ENCODE measurements at places on chromosomes 6 and 20.

GRCh38 chr6:34358389-34358905 is 34.0 kb downstream of the NUDT3 start:
- DNase-seq, result peak; percentile 59

DNA sequence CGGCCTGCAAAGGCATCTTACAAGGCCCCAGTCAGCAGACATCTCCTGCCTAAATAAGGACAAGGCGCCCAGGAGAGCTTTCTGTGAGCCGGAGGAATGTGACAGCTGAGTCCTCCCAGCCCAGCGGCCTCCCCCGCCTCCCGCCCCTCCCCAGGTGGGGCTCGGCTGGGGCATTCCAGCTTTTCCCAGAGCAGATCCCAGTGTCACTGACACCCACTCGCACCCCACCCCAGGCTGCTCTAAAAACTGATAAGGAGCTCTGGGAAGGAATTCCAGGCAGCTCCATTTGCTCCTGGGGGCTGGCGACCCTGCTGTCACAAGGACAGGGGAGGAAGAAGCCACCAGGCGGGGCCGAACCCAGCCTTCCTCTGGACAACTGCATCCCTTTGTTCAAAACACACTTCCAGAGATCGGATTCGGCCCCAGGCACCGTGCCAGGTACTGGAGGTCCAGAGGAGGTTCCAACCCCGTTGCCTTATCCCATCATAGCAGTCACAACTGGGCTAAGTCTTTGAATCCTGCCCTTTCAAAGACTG is 49.7 kb downstream of the JPH2 start:
- DNase-seq, result no peak

DNA sequence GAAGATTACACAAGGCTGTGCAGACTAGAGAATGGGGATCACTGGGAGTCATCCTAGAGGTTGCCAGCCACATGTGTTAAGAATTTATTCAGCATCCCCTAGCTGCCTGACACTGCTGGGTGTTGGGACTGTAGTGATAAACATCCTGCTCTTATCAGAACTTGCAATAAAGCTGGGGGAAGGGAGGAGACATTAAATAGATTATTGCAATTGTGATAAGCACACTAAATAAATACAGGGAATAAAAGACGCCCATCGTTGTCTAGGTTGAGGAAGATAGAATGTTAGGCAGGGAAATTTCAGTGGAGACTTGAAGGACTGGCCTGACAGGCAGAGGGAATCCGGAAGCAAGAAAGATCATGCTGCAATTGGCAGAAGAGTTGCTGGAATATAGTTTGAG is 33.2 kb upstream of the TRAM2 start:
- DNase-seq, result no peak

DNA sequence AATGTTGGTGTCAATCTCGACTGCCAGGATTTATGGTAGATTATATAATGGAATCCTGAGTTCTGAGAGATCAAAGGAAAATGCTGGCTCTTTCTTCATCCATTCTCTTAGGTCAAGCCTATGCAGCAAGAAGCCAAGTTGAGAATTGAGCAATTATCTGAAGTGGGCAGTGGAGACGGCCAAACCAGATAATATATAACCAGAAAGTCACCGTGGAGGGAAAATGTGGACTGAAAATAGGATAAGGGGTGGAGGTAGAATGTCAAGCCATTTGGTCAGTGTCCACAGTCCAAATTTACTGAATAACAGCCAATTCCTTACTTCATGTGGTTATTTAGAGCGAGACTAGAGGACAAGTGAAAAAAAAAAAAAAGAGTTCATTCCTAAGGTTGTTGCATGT is 107.8 kb upstream of the ESR1 start:
- DNase-seq, result no peak

GRCh38 chr20:49906101-49906604 is 9.2 kb downstream of the SPATA2 start:
- DNase-seq, result no peak

DNA sequence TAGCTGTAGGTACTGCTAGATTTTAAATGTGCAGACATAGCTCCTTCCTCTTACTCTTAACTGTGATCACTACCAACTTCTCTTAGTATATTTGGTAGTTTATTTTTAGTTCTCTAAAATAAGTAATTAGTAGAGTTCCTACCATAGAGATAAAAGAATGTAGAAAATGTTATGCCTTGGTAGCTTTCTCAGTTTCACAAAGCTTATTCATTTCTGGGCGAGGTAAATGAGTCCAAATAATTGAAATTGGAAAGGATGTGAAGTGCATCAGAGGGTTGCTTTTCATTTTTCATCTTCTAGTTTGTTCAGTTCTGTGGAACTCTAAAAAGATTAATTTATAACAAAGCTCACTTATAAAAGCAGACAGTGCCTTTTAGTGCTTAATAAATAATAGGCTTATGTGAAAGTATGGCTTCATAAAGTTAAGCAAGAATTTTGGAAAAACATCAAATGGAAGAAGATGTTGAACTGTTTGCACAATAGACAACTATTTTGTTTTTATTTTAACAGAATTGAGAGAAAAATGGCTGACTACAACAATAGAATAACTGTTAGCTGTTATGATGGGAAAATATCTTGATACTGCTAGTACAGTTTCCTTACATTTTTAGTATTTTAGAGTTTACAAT is 303.7 kb downstream of the UTRN start:
- DNase-seq, result no peak

DNA sequence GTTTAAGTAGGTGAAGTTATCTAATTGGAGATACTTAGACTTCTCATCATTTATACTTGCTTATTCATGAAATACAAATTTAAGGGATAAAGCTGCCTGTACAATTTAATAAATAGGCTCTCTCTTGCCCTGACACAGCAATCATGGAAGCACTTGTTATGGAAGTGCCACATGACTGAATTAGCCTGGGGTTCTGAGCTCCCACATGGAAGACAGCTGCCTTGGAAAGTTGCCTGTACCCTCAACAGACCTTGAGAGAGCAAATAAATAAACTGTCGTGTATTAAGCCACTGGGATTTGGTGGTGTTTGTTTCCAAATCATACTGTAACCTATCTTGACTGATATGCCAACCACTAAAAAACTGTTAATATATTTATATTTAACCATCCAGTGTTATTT is 87.0 kb upstream of the RSPO3 start:
- DNase-seq, result peak; percentile 18

- no peak for DNase-seq
Observed at GRCh38 chr6:158639056-158639455, 5.5 kb downstream of the DYNLT1 start.

DNA sequence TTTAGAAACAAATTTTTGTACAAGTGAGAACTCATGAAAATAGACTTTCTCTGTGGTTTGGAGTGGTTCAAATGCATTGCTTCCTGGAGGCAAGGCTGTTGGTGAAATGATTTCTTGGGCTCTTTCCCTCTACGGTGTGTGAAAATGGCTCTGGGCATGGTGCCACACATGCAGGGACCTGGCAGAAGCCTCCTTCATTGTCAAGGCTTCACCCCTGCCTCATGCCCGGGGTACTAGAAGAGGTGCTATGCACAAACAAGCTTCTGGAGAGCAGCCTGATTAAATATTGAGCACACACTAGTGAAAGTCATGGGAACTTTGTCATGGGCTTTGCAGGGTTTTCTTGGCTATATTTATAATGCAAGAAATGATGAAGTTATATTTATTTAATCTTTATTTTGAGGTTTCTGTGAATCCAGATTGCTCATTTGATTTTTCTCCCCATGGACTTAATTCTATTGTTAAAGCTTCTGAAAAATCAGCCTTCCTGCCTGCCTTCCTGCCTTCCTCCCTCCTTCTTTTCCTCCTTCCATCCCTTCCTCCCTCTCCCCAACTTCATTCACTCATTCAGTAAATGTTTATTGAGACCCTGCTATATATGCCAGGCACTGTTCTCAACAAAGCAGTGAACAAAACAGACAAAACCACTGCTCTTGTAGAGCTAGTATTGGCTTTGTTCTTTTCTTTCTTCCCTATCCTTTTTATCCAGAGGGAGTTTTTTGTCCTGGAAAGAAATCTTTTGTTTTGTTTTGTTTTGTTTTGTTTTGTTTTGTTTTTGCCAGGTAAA is 21.0 kb downstream of the C6orf89 start:
- DNase-seq, result peak; percentile 96

- DNase-seq, result no peak
Observed at GRCh38 chr6:170032197-170032596, 258.7 kb downstream of the DLL1 start.

DNA sequence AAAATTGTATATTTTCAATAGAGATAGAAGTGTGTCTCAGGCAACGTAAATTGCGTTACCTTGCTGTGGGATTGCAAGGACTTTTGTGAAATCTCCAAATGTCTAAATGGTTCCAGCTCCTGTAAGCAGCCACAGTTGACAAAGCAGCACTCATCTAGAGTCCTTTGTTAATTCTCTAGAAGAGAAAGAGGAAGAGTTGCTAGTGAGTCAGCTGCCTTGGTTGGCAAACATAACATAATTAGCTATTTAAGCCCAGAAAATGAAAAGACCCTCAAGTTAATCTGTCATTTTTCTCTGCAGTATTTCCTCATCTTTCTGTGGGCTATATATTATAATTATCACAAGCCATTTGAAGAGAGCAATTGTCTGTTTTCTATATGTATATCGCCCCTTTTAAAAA is 66.4 kb upstream of the FABP7 start:
- no peak for DNase-seq

DNA sequence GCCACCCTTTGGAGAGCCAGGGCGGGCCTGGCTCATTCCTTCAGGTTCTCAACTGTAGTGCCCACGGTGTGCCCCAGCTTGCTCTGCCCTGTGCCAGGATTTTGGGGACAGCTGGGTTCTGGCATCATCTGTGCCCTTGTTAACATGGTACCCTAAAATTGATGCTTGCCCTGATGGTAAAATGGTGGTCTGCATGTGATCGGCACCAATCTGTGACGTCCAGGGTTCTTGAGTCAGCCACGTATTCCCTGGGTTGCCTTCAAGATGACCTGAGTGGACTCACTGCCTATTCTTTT is 31.2 kb upstream of the APCDD1L start:
- DNase-seq, result no peak

DNA sequence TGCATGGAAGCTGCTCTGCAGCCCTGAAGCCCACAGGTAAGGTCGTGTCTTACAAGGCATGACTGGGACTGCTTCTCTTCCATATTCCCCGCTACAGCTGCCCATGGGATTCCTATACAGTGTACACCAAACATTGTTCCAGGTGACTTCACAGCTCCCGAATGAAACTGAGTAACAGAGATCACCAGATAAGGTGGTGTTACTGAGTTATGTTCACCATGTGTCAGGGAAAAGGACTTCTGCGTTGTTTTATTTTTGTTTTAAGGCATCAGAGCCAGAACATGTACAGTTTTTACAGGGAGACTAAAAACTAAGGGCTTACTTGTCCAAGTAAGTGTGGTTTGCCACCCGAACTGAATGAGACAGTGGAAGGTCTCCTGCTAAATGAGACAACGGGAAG is 138.3 kb downstream of the CD83 start:
- no peak for DNase-seq

DNA sequence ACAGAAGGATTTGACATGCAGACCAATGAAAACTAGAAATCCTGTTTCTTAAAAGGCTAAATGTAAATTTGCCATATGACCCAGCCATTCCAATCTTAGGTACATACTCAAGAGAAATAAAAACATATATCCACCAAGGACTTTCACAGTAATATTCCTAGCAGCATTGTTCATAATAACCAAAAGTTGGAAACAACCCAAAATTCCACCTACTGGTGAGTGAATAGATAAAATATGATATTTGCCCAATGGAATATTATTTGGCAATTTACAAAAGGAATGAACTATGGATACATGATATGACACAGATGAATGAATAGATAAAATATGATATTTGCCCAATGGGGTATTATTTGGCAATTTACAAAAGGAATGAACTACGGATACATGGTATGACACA is 22.7 kb downstream of the MTCL3 start:
- no peak for DNase-seq

DNA sequence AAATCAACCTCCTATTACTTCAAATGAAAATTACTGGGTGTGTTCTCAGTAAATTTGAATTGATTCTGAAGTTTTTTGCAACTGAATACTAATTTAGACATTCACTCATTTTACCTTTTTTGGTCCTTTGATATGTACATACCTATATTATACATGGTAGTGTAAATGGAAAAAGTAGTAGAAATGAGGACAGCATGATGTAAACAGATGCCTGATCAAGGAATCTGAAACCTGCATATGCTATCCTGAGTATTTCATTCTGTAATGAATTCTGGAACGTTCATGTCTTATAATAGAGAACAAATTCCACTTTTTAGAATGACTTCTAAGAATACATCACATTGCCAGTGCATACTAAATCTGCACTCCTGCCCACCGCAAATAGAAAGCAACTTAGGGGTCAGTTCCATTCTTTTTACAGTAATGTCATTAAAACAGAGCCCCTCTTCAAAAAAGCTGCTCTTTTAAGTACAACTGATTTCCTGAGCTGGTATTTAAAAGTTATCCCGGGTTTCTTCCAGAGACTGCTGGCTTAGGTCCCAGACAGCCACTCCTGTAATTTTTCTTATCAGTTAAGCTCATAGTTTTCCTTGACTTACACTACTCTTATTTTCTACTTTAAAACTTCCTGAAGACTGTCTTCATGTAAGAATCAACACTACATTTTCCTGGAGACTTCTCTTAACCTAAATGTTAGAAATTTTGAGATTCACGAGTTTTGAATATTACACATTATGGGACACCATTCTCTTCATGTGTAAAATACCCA is 48.4 kb downstream of the MAP3K7 start:
- no peak for DNase-seq

DNA sequence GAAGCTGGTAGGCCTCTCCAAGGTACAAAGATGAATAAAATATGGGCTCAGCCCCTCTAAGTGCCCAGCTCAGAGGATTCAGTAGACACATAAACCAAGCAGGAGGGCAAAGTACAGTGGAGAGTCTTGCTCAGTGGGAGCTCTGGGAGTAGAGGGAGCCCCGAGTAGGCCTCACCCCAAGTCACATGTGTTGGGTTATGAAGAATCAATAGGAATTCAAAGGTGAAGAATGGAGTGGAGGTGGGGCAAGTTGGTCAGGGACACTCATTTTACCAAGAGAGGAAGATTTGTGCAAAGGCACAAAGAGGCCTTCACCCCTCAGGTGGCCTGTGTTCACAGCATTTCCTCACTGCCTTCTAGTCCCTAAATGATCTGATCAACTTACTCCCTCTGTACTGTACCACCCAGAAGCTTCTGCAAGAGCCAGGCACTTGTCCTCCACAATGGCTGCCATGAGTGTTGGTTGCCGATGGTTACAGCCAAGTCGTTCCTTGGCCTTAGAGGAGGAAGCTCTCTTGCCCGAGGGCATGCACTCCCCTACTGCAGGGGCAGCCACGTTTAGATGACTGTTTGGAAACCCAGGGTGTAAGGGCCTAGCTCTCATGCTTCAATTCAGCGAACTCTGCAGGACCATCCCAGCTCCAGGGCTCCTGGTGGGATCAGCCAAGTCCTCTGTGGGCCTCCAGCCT is 6.7 kb upstream of the CDKN1A start:
- DNase-seq, result no peak
